Fibroblast of skin of back (primary cell): ENCODE measurements at places on chromosomes 11 and 22.

- DNase-seq = peak; percentile 3
Measured at GRCh38 chr11:118240999-118241763, 11.0 kb downstream of the MPZL3 start.

- no peak for DNase-seq
Measured at GRCh38 chr11:109374441-109374840, 47.5 kb upstream of the C11orf87 start.

- DNase-seq = peak; percentile 88
Measured at GRCh38 chr11:65381716-65382032, 772 bp downstream of the SLC25A45 start.

GRCh38 chr11:67355794-67356386, 2.5 kb upstream of the POLD4 start:
- no peak for DNase-seq
